ENCODE measurements at places on chromosomes 13 and 19.
A peak's percentile ranks its signal among the peaks of the same experiment; 100 is the strongest.

DNA sequence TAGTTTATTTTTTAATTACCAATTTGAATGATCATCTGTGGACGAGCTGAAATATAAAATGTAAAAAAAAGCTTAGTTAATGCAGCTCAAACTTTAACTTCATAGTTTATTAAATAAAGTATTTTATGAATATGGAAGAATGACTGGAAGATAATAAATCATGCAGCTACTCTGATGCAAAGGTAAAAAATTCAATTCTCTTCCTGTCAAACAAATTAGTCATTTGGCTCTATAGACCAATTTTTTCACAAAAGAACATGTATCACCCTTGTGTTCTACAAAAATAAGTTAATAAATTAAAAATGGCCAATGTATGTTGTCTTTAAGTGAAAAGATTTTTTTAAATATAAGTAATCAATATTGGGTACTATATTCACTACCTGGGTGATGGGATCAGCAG is 26.2 kb downstream of the EXOSC8 start:
- no peak for DNase-seq

DNA sequence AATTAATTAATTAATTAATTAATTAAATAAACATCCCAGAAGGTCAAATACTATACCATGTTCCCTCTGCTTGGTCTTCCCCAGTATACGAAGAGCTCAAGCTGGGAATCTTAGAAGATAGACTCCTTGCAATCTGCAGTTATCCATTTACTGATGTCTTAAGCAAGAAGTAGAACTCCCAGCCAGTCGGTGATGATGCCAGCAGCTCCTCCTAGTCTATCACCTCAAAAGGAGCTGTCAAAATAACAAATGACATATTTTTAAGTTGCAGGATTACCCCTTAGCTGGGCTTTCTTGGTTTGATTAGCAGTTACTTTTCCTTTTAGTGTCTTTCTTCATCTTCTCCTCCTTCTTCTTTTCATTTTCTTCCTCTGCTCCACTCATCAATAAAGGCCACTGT is 6.0 kb upstream of the ZNF507 start:
- DNase-seq: no peak

DNA sequence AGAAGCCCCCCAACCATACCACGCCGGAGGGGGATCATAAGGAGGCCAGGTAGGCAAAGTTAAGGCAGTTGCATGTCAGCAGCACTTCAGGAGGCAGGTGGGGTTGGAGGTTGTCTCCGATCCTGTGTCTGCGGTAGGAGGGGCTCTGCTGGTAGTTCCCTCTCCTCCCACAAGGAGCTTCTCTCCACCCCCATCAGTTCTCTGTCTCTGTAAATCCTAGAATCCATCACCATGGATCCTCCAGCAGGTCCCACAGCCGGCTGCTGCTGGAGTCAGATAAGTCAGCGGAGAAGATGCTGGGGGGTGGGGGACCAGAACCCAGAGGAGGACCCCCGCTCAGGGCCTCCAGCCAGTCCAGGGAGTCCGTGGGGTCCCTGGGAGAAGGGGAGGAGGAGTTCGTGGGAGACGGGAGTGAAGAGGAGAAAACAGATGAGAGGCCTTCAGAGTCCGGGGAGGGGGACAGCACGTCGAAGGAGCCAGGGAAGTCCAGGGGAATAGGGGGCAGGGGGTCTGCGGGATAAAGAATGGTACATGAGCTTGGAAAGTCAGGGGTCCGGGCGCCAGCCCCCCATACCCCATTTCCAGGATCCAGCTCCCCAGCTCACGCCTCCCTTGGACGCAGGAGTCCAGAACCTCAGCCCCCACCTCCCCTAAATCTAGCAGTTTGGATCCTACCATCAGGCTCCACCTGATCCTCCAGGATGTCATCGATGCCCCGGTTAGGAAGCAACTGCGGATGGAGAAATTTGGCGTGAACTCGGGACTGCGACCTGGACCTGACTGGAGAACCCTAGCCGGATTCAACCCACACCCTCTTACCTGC is 6.3 kb downstream of the MAMSTR start:
- DNase-seq: peak; percentile 83

GRCh38 chr19:7000333-7000732 is 20.9 kb downstream of the MBD3L2B start:
- DNase-seq: no peak

DNA sequence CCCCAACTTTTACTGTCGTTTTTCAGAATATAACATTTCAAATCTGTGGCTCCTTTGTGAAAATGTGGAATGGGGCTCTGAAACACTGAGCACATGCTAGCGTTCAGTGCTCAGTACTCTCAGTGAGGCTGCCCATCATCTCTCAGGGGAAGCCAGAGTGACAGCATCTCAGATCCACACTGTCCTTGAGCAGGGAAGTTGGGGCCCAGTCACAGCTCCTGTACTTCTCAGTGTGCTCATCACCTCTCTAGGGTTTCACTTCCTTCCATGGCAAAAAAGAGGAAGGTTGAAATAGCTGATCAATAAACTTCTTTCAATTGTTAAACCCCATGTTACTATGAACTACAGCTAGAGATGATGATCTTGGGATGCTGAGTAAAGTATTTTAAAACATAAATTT is 565.9 kb upstream of the SPRY2 start:
- no peak for DNase-seq

DNA sequence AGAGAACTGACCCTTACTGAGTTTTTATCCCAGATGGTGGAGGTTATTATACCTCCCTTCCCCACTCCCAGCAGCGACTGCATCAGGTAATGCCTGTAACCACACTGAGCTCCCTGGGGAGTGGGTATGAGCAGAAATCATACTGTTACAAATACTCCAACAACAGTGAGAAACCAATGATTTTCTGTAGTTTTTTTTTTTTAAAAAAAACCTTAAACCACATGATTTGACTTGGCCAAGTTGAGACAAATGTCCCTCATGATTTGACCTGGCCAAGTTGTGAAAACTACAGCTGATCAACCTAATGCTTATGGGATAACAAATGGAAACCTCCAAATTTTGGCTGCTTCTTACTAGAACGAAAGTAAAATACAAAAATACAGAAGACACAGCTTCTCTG is 33.1 kb upstream of the SERP2 start:
- DNase-seq: no peak

DNA sequence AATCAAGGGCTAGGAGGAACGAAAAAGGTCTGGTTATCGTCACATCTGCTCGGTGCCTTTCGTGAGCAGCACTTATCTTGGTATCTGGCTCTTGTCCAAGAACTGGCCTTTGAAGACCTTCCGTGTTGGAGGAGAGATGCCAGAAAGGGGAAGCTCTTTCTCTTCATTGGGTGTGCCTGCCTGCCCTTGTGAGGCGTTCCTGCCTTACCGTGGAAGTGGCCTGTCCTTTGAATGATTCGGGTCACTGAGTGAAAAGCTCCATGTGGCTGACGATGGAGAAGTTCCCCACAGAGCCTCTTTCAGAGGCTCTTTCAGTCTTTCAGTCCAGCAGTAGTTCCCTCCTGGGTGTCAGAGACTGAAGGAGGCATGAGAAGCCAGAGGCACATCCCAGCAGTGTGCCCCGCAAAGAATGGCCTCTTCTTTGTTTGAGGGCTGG is 121.5 kb upstream of the SLC10A2 start:
- DNase-seq: no peak

- no peak for DNase-seq
These were observed 101.5 kb upstream of the TSHZ3 start for GRCh38 chr19:31450696-31451095.

DNA sequence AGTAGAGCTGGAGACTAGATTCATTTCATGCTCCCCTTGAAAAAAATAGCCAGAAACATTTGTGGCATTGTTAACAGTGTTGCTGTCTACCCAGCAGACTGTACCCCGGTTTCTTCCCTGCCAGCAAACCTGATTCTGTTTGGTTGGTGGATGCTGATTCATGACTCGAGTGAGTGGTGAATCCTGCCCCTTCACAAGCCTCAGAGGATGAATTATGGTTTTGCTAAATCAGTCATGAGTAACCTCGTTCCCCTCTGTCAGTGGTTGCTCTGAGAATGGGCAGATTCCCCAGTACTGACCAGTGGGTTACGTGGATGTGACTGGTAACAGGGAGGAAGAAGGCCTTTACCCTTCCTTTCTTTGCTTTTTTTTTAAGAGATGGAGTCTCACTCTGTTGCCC is 10.1 kb downstream of the NLRP12 start:
- DNase-seq: no peak

DNA sequence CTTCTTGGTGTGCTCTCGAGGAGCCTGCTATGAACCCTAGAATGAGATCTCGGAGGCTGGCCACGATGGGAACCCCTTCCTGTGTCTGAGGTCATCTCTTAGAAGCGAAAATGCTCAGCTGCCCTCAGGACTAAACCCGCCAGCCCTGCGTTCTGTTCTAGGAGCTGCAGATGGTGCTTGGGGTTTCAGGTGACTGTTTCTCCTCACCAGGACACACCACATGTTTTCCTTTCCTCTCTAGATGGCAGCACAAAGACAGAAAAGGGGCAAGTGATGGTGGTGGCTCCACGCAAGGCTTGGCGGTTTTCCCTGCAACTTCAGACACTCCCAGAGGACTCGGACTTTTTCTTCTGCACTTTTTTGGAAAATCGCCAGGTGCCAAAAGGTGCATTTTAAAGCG is 60.1 kb downstream of the RNASEH2B start:
- DNase-seq: peak; percentile 77

- no peak for DNase-seq
These were observed 44.9 kb upstream of the NBEA start for GRCh38 chr13:34897220-34897619.

DNA sequence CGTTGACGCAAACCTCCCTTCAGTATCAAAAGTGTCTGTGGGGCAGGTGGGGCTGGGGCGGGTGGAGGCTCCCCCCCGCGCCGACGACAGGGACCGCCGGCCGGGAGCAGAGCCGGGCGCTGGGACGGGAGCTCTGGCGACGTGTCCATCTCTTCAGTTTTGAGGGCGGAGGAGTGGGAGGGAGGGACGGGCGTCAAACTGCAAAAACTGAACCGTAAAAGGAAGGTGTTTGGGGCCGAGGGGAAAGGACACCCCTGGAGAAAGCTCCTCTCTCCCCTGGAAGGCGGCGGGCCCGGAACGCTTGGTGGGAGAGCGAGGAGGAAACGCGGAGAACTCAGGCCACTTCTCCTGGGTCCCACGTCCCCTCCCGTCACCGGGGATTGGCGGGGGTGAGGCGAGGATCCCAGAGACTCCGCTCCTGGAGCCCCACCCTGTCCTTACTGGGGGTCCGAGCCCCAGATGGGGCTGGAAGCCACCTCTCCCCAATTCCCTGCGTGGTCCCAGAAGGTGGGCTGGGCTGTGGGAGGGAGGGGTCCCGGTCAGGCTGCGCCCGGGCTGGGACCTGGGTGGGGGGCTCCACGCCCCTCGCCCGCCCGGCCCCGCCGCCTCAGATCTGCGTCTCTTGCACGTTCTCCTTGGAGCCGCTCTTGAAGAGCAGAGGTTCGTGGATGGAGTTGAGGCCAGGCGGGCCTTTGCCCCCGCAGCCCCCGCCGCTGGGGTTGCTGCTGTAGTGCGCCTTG is 3.4 kb upstream of the ASPDH start:
- no peak for DNase-seq

- DNase-seq: no peak
These were observed 313.5 kb downstream of the KLF12 start for GRCh38 chr13:73820688-73821087.

- DNase-seq: no peak
These were observed 39.3 kb downstream of the RFXAP start for GRCh38 chr13:36858290-36858689.

DNA sequence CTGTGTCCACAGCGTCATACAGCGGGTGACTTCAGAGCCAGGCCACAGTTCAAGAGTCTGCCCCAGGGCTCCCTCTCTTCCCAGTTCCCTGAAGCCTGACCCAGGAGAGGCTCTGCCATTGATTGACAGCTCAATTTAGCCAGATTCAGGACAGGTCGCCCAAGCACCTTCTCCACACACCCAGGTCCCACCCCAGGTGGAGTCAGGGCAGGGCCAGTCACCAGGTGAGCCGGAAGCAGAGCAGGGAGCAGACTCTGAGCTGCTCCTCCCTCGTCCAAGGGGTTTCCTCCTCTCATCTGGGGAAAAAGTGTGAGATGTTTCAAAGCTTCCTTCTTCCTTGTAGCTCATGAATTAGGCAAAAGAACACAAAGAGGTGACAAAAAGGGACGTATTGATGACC is 5.6 kb downstream of the CEACAM7 start:
- DNase-seq: no peak

- DNase-seq: peak; percentile 79
These were observed 11.1 kb downstream of the SLC7A10 start for GRCh38 chr19:33214596-33214995.

GRCh38 chr13:40026741-40027140 is 371.3 kb downstream of the COG6 start:
- no peak for DNase-seq

GRCh38 chr19:38012944-38013343 is 105.9 kb downstream of the SIPA1L3 start:
- no peak for DNase-seq

GRCh38 chr19:30106417-30107095 is 164.5 kb downstream of the URI1 start:
- DNase-seq: no peak

DNA sequence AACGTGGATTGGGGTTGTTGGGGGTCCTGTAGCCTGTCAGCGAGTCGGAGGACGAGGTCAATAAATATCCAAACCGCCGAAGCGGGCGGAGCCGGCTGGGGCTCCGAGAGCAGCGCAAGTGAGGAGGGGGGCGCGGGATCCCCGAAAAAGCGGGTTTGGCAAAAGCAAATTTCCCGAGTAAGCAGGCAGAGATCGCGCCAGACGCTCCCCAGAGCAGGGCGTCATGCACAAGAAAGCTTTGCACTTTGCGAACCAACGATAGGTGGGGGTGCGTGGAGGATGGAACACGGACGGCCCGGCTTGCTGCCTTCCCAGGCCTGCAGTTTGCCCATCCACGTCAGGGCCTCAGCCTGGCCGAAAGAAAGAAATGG is 754 bp upstream of the SIX5 start:
- DNase-seq: no peak

GRCh38 chr13:104253063-104253680 is 1187.0 kb upstream of the SLC10A2 start:
- no peak for DNase-seq

- no peak for DNase-seq
These were observed 215.2 kb downstream of the NBEA start for GRCh38 chr13:35157143-35157755.

- no peak for DNase-seq
These were observed 44.6 kb upstream of the GPR183 start for GRCh38 chr13:99351772-99352171.

DNA sequence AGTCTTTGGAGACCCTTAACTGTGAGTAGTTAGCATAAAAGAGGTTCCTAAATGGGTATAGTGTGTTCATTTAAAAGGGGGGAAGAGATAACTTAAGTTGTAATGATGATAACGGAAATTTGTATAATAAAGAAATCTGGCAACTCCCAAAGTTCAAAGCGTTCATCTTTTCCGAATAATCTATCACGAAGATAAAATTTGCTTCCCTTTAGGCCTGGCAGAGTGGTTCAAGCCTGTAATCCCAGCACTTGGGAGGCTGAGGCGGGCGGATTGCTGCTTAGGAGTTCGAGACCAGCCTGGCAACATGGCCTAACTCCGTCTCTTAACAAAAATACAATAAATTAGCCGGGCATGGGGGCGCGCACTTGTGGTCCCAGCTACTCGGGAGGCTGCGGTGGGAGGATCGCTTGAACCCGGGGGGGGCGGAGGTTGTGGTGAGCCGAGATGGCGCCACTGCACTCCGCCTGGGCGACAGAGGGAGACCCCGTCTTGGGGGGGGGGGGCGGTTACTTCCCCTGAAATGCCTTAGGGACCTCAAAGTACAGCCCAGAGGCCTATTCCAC is 934 bp downstream of the N4BP2L2 start:
- peak; percentile 29 for DNase-seq

- peak; percentile 33 for DNase-seq
These were observed 4.7 kb downstream of the PPP1R13L start for GRCh38 chr19:45400192-45400591.

- DNase-seq: no peak
These were observed 24.2 kb downstream of the CPAMD8 start for GRCh38 chr19:17002455-17002854.

- DNase-seq: peak; percentile 55
These were observed 6.9 kb downstream of the MKNK2 start for GRCh38 chr19:2043961-2044708.
